ENCODE measurements at places on chromosomes 16 and 17.

DNA sequence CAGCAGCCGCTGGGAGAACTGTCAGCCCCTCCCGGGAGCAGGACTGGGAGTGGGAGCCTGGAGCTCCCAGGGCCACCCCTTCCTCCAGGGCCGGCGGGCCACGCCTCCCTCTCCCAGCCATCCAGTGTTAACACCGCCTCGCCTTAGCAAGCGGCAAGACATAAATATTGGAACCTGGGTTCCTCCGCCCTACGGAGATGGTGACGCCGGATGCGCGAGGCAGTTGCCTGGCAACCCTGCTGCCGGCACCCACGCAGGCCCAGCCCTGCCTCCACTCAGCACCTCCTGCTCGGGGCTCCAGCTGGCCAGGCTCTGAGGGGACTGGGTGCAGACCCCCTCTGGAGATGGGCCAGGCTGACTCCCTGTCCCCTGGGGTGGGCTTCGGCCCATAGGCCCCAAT is 27.4 kb upstream of the CACNA1H start:
- DNase-seq: no peak

GRCh38 chr17:35079547-35080423 is 16.3 kb upstream of the RFFL start:
- DNase-seq: no peak

DNA sequence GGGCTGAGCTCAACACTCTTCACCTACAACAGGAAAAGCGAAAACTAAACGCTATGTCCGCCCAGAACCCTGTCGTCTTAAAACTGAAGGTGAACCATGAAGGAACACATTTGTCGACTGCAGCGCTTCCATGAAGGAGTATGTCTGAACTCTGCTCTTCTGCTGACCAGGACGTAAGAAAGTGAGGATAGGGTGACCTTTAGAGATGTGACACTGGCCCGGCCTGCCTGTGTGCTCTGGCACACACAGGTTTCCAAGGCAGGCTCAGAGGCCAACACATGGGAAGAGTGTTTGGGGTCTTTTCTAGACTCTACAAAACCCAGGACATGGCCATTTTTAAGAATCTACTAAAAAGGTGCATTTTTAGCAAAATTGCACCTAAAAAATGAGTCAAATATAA is 21.1 kb downstream of the MARF1 start:
- DNase-seq: no peak

DNA sequence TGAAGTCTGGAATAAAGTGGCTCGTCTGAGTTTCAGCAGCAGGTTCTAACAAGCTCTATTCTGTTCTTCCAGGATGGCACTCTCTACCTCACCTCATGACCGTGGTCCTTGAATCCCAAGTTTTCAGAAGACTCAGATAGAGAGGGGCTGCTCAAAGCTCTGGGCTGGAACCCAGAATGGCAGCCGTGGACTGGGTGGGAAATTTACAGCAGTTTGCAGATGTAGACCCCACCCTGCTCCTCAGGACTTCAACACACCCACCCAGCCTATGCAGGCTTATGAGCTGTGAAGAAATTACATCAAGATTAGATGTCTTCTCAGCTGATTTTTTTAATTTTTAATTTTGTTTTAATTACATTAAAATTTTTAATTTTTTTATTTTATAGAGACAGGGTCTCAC is 59.4 kb downstream of the METRNL start:
- no peak for DNase-seq

DNA sequence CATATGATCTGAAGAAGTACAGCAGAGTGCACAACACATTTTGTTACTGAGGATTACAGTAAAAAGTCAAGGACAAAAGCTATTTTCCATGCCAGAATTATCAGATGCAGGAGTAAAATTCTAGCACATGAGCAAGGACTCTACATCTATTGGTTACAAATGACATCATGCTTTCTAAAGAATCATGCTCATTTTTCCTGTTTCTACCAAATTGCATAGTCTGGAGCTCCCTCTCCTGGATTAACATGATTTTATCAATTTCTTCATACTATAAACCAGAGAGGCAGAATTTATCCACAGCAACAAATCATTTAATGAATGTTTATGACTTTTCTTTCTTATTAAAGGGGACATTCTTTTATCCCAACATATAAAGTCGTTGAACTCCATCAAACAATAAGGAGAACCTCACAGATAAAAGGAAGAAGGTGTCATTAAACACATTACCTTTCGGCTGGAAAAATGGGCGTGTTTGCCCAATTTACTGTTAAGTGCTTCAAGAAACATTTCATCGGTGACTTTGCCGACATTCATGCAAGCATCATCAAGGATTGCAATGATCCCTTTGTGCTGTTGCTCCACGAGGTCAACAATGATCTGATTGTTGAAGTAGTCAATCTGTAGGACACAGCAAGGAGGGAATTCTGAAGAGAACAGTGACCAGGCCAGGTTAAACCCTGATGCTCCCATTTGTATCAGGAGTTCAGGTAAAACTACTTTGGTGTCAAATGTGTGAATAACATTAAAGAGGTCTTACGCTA is 121.7 kb downstream of the MYO1D start:
- DNase-seq: no peak

DNA sequence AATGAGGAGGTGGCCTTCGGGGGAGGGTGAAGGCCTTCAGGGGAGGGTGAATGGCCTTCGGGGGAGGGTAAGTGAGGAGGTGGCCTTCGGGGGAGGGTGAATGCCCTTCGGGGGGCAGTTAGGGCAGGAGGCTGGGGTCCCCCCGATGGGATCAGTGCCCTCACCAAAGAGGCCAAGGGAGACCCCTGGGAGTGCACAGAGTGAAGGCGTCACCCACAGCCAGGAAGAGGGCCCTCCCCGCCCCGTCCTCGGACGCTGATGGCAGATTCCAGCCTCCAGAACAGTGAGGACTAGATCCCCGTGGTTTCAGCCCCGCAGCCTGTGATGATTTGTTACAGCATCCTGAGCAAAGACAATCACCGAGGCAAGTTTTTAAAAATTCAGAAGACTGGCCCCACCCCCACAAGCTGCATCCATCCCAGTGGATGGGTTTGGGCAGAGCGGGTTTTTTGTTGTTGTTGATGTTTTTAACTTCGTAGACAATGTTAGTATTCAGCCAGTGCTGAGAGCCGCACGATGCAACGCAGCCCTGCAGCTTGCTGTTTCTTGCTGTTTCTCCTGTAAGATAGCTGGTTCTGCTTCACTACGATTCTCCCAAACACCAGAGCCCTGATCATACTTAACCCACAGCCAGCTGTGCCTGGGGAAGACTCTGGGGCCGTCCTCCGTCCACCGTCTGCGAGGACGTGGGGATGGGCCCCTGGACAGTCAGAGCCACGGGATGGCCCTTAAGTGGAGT is 40.7 kb upstream of the CBFA2T3 start:
- no peak for DNase-seq

GRCh38 chr17:57911834-57912673 is 43.2 kb downstream of the CUEDC1 start:
- no peak for DNase-seq

GRCh38 chr17:36092230-36092629 is 2.3 kb upstream of the CCL3 start:
- DNase-seq: no peak

DNA sequence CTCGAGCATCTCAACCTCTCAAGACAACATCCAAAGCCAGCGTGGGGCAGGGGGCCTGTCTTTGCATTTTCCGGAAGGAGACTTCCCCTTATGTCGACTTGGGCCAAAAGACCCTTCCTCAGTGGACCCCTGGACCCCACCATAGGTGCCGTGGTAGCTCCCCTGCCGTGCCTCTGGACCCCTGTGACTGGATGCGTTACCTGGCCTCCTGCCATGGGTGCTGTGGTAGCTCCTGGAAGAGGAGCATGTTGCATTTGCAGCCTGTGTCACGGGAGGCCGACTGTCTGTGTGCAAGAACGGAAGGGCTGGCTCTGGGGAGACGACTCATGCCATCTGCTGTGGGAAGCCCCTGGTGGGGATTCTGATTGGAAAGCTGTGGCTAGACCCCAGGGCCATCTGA is 130.1 kb downstream of the FOXL1 start:
- DNase-seq: no peak

DNA sequence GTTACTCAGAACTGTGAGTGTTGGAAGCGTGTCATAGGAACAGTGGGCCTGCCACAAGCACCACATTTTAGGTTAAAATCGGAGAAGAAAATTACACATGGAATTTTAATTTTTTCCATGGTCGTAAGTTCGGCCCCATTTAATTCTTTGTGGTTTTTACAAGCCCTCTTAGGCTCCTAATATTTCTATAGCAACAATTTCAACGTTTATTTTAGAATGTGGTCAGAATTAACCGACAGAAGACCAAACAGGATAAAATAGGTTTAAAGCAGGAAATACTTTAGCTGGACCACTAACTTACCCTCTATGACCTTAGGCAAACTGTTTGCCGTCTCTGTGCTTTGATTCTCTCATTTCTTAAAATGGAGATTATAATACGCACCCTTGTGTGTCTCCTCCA is 69.9 kb downstream of the FTO start:
- no peak for DNase-seq

DNA sequence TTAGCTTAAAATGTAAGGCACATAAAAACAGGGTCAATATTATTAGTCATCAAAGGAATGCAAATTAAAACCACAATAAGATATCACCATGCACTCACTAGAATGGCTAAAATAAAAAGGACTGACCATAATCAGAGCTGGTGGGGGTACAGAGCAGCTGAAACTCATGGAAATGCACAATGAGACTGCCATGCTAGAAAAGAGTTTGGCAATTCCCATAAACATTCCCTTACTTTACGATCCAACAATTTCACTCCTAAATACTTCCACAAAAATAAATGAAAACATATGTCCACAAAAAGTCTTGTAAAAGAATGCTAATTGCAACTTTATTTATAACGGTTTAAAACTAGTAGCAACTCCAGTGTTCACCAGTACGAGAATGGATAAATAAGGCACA is 36.1 kb upstream of the ERCC4 start:
- DNase-seq: no peak

- DNase-seq: no peak
Observed at GRCh38 chr16:48441106-48441505, 55.9 kb upstream of the SIAH1 start.

DNA sequence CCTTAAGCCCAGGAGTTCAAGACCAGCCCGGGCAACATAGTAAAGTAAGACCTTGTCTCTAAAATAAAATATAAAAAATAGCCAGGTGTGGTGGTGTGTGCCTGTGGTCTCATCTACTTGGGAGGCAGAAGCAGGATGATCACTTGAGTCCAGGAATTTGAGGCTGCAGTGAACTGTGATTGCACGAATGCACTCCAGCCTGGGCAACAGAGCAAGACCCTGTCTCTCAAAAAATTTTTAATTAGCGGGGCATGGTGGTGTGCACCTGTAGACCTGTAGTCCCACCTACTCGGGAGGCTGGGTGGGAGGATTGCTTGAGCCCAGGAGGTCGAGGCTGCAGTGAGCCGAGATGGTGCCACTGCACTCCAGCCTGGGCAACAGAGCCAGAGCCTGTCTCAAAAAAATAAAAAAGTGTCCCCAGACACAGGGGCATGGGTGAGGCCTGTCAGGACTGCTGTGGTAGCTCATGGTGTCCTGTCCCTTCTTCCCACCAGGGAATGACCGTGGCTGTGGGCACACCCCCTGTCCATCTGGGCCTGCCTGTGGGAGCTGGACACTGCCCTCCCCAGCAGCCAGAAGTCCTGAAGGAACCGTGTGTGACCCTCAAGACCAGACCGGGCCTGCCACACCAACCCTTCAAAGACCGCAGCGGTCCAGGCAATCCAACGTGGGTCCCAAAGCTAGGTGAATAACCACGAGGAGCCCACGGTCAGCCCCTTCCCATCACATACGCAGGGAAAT is 30.8 kb upstream of the GAA start:
- DNase-seq: no peak

DNA sequence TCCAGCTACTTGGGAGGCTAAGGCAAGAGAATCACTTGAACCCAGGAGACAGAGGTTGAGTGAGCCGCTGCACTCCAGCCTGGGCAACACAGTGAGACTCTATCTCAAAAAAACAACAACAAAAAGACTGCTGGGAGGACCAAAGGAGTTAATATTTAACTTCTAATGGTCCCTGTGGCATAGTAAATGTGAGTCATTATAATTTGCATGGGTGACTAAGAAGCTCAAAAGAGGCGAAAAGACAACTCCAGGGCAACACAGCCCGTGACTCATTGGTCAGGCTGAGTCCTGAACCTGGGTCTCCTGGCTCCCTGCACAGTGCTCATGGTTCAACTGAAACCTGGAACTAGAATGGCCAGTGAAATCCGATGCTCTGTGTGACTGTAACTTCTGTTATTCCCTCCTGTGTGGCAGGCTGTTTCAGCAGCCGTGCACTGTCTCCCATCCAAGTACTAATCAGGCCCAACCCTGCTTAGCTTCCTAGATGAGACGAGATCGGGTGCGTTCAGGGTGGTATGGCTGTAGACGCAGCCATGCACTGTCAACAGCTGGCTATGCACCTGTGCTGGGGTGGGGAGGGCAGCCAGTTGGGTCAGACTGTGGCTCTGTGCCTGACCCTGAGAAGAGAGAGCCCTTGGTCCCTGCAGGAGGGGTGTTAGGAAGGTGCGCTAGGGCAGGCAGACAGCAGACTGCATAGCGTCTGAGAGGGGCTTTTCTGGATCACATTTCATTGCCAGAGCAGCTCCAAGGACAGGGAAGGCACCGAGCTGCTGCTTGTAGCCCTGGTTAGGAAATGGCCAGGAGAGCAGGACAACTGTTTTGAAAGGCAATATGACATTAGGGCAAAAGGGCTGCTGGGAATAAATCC is 14.5 kb upstream of the GPRC5C start:
- no peak for DNase-seq

DNA sequence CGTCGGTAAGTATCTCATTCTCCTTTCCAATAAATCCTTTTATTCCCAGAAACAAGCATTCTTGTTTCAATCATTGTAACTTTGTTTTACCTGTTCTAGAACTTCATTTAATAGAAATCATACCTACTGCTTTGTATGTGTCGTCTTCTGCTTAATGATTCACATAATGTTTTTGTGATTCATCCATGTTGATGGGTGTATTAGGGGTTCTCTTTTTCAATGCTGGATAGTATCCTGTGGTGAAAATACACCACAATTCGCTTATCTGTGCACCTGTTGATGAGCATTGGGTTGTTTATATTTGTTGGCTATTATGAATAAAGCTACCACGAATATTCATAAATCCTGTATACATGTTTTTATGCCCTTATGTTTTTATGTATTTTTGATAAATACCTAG is 703.2 kb downstream of the MAF start:
- no peak for DNase-seq

GRCh38 chr16:83513008-83513755 is 294.6 kb upstream of the HSBP1 start:
- DNase-seq: no peak

DNA sequence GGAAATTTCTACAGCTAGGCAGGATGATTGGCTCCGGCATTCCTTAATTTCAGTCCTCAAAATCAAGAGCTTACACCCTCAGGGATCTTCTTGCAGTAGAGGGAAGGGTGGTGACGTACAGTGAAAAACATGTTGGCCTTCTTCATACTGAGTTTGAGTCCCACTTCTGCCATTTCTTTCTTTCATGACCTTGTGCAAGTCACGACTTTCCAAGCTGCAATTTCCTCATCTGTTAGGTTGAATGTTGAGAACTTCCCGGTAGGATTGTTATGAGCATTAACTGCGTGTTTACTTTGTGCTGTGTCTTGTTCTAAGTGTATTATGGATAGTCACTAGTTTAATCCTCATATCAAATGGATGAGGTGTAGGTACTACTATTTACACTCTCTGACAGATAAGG is 7.9 kb downstream of the SENP3 start:
- DNase-seq: no peak
